ENCODE measurements at places on chromosomes 12 and 14.

DNA sequence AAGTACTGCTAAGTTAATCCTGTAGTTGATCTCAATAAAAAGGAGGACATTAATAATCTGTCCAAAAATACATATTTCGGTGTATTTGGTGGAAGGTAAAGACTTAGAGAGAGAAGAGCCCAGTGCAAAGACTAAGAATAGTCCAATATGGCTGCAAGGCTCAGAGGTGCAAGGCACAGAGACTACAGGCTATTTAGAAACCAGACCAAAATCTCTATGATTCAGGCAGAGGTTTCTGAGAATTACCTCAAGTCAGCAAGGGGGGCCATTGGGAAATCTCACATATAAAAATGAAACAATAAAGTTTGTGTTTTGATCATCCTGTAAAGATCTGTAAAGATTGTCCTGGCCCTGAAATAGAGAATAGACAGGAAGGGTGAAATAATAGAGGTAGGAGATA is 1173.0 kb downstream of the VRK1 start:
- no peak for DNase-seq

DNA sequence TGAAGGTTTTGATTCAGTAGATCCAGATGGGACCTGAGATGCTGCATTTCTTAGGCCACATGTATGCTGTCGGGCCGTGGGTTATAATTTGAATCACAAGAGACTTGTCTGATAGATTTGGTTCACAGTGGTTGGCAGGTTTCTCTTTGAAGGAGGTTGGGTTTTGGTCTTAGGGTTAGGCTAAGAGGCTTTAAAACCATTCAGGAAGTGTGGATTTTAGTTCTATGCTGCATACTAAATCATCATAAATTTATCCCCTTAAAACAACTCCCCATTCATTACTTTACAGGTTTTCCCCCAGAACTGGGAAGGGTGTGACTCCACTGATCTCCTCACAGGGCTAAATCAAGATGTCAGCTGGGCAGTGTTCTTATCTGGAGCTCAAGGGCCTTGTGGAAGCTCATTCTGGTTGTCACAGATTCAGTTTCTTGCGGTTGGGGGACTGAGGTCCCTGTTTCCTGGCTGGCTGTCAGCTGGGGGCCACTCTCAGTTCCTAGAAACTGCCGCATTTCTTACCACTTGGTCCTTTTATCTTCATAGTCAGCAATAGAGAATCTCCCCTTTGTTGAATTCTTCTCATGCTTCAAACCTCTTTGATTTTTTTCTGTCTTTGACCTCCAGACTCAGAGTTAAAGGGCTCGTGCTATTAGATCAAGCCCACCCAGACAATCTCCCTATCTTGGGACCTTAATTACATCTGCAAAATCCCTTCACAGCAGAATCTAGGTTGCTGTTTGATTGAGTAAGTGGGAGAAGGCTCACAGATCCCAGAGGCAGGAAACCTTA is 20.6 kb upstream of the PCNX1 start:
- DNase-seq, result peak; percentile 31

GRCh38 chr12:77354766-77355362 is 289.5 kb upstream of the E2F7 start:
- no peak for DNase-seq

DNA sequence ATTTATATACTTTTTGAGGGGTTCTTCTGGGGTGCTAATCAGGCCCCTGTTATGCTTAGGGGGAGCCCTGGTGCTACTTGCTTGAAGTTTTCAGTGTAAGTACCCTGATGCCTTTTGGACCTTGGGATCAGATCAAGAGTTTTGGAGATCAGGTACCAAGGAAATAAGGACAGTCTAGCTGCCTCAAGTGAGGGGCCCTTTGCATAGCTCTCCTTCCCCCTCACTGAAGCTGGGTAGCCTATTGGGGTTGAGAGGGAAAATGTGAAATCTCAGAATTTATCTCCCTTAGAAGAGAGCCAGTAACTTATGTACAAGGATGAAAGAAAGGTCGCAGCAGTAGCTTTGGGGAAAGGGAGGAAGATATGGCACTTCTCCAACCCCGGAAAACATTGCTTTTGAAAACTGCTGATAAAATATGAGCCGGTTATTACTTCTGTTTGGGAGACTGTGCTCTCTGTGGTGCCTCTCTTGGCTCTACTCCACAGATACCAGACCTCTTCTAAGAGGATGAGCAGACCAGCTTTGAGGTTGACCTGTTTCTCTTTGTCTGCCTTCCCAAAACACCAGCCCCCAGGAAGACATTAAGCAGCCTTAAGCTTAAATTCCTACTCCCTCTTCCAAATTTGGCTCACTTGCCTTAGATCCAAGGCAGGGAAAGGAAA is 8.8 kb upstream of the AMHR2 start:
- no peak for DNase-seq

DNA sequence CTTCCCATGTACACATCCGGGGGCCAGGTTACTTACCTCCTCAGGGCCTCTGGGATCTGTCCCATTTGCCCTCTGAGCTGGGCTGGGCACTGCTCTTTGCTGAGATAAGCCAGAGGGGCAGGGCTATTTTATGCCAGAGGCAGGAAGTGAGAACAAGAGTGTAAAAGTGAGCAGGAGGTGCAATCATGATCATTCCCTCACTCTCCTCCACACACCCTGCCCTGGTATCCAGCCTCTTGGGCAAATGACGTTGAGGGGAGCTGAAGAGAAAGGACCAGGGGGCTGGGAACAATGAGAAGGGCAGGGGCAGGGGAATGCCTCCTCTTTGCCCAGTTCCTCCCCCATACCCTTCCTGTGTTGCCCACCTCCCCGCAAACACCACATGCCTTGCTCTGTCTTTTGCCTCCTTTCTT is 4.2 kb downstream of the LPAR5 start:
- peak; percentile 55 for DNase-seq

DNA sequence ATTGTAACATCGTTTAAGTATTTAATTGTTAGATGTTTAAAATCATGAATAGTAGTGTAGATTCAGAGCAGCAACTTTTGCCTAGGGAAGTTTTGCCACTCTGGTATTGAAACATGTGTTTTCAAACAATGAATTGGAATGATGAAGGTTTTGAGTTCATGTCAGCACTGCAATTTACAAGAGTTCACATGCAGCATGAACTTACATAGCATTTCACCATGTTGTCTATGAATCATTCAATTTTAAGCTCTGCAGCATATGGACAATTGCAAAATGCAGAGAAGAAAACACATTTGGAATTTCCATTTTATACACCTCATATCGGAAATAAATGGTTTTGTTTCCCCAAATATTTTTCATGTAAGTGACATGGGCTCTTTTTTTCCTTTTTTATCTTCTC is 170.7 kb upstream of the CDKN3 start:
- DNase-seq, result no peak

GRCh38 chr12:100254876-100255275 is 12.0 kb downstream of the DEPDC4 start:
- DNase-seq, result no peak

DNA sequence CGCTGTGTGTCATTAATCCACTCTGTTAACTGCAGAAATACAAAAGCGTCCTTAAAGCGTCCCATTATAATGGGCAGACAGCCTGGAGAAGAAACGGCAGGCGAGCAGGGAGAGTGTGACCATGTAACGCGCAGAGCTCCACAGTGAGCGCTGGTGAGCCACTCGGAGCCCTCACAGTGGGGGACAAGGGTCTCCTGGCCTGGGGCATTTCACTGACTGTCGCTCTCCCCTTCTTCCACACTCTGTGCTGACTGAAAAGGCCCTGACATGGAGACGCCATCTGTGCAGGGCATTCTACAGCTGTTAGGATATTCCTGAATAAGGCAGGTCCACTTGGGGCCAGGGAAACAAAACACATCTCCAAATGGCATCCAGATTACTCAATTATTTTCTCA is 24.2 kb downstream of the CCDC92 start:
- no peak for DNase-seq

- peak; percentile 67 for DNase-seq
Observed at GRCh38 chr12:109775172-109775881, 57.9 kb downstream of the TRPV4 start.

DNA sequence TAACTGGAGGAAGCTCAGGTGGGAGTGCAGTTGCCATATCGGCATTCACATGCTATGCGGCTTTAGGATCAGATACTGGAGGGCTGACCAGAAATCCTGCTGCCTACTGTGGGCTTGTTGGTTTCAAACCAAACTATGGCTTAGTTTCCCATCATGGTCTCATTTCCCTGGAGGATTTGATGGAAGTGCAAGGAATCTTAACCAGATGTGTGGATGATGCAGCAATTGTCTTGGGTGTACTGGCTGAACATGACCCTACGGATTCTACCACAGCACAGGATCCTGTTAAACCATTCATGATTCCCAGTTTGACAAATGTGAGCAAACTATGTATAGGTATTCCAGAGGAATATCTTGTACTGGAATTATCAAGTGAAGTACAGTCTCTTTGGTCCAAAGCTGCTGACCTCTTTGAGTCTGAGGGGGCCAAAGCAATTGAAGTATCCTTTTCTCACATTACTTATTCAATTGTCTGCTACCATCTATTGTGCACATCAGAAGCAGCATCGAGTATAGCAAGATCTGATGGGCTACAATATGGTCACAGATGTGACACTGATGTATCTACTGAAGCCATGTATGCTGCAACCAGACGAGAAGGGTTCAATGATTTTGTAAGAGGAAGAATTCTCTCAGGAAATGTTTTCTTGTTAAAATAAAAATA is 42.9 kb downstream of the RALGAPA1 start:
- no peak for DNase-seq

DNA sequence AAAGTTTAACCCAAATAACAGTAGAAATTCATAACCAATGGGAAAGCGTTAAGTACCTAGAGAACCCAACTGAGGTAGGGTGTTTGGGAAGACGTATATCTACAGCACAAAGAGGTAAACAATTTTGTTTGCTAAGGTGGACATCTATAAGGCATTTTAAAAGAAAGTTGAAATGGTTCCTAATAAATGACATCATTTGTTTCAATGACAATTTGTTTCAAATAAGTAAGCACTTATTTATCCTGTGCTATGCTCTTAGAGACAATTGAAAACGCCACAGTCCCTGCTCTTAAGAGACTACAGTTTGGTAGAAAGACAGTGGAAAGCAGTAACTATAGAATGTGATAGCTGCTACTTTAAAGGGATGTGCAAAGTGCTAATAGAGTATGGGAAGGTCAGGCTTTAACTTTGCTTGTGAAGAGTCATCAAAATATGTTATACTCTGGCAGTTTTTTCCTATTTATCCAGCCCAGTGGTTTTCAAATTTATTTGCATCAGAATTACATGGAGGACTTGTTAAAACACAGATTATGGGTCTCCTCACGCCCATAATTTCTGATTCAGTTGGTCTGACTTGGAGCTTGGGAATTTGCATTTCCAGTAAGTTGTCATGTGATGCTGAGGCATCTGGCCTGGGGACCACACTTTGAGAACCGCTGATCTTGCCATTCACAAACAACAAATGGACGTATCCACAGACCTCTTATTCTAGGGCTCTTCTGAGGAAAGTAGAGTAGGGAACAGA is 19.6 kb upstream of the SMCO2 start:
- DNase-seq, result no peak

DNA sequence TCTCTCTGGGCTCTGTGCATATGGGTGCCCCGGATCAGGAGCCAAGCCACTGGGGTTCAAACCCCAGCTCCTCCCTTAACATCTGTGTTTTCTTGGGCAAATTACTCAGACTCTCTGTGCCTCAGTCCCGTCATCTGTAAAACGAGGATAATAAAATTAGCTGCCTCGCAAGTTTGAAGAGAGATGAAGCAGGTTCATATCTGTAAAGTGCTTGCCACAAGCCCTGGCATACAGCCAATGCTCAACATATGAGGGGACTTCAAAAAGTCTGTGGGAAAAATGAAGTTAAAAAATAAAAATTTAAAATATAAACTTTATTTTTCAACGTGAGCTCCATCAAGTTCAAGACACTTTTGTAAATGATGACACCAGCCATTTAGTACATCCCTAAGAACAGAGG is 276.7 kb downstream of the FOXN3 start:
- DNase-seq, result no peak

GRCh38 chr14:89720076-89720687 is 234.3 kb downstream of the EFCAB11 start:
- peak; percentile 36 for DNase-seq

GRCh38 chr14:35414365-35414764 is 9.8 kb upstream of the NFKBIA start:
- no peak for DNase-seq

GRCh38 chr12:121060149-121061001 is 21.3 kb upstream of the OASL start:
- peak; percentile 84 for DNase-seq

GRCh38 chr14:60210703-60211102 is 38.3 kb upstream of the PPM1A start:
- DNase-seq, result no peak

DNA sequence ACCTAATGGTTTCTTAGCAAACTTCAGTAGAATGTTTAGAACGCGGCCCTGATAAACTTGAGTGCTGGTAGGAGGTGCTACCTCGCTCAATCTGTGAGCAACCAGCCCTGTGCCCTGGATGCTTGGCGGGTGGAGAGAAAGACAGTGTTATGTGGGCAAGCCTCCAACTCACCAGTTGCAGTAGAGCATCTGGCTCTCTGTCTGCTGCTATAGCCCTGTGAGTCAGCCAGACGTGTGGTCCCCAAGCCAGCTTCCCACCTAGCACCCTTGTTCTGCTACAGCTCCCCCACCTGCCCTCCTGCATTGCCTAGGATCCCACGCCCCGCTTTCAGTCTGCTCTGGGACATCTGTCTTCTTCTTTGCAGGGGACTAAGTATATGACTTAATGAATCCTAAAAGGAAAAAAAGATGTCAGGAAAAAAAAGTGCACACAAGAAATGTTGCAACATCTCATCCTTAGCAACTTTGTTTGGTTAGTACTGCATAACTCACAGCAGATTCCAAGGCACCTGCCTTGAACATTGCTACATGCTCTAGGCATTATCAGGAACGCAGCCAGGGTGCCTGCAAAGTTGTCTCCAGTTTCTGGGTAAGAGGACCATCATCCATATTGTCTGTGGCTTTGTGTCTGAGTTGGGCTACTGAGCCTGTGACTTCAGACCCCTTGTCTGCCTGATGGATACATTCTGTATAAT is 13.6 kb downstream of the SNRNP35 start:
- no peak for DNase-seq

DNA sequence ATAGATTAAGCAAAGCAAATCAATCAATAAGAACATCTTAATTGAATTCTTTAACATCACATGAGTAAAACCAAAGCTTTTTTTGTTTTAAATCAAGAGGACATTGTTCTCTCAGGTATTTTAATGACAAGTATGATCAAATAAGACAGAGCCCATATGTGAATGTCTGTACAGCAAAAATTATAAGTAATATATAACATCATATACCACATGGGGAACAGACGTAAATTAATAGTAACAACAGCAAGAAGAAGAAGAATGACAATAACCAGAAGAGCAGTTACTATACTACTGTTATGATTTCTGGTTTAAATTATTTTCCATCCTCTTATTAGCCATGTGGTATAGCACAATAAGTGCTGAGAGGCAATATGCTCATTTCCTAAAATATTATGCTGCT is 335.5 kb downstream of the ADAMTS20 start:
- DNase-seq, result no peak

All from CD4-positive, CD25-positive, alpha-beta regulatory T cell (primary cell).